ENCODE measurements at places on chromosomes 6 and 20.

- DNase-seq: peak; percentile 54
Observed at GRCh38 chr20:34703424-34704176, 544 bp upstream of the TP53INP2 start.

DNA sequence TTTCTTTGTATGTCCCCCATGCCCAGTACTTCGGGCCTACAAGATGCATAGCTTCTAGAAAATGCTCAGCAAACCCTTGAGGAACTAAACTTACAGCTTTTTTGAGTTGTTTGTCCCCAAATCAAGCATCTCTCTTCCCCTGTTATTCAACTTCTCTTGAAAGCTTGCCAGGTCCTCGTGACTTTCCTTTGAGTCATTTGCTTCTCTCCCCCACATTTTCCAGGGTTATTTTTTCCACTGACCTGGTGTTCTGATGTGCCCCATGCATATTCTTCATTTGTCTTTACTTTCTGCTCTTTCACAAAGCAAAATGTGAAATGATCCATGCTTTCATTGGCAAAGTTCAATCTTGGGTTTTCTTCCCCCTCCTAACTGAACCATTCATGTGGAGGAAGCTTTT lies 204.8 kb downstream of the TFAP2A start:
- no peak for DNase-seq

DNA sequence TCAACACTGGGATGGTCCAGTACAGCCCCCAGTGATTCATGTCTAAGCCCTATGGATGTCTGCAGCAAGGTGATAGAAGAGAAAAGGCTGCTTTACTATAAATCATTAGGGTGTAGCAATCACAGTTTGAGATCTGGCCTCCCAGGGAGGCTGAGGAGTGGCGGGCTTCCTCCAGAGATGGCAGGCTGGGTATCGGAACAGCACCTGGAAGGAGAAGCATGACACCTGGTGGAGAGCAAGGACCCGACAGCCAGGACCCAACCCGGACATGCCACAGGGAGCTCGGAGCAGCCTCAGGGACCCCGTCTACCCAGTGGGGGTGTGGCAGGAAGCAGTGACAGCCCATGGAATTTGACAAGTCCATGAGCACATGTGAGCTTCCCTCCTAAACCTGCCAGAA lies 114.8 kb upstream of the CD93 start:
- DNase-seq: peak; percentile 67

GRCh38 chr6:2695454-2696095 lies 55.1 kb downstream of the MYLK4 start:
- no peak for DNase-seq

Measured in ureter (tissue), 1 donor.